Cerebellar nuclear complex (tissue), 1 donor: ENCODE measurements at places on chromosomes 6 and 20.

GRCh38 chr20:58800134-58800871 is 50.4 kb downstream of the GNAS-AS1 start:
- no peak for DNase-seq

DNA sequence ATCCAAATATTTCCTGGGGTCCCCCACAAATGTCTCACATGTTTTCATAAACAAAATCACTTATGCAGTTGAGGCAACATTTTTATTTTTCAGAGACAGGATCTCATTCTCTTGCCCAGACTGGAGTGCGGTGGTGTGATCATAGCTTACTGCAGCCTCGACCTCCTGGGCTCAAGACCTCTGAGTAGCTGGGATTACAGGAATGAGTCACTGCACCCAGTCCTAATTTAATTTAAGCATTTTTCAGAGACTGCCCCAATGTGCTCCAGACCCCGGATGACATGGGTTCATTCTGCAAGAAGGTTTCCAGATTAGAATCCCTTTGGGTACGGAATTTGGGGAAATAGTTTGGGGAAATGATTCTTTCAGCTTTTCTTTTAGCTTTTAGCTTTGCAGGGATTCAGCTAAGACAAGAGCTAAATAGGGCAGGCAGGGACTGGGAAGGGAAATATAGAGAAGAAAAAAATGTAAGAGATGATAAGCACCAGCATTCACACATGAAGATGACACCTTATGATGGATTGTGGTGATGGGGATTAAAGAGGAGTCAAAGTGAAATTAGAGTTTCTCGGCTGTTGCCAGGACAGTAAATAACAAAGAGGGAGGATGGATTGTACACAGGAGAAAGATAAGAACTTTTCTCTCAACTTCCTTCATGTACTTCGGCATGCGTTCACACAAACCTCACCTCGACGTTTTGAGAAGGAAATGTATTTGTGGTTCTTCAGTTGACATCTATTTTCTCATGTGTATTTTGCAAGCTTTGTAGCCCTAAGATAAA is 169.4 kb upstream of the TAB2 start:
- DNase-seq, result no peak

DNA sequence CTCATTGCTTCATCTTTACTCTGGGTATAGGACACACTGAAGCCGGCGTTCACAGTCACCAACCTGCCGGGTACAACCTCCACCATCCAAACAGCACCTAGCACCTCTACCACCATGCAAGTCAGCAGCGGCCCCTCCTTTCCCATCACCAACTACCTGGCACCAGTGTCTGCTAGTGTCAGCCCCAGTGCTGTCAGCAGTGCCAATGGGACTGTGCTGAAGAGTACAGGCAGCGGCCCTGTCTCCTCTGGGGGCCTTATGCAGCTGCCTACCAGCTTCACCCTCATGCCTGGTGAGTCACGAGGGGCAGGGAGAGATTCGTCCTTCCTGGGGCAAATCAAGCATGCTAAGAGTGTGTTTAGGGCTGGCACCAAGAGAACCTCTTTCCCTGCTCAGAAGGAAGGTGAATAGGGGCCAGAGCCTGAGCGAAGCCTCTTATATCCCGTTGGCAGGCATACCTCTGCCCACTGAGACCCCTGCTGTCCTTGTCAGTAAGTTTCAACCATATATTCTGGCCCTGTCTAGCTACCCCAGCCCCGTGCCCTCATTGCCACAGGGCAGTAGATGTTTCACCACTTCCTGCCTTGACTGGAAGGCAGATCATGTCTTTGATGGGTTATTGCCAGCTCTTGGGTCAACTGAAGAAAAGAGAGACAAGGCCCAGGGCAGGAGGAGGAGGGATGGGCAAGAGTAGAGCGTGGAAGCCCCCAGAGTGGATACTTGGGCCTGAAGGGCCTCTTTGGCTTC is 4.8 kb downstream of the SRF start:
- no peak for DNase-seq

DNA sequence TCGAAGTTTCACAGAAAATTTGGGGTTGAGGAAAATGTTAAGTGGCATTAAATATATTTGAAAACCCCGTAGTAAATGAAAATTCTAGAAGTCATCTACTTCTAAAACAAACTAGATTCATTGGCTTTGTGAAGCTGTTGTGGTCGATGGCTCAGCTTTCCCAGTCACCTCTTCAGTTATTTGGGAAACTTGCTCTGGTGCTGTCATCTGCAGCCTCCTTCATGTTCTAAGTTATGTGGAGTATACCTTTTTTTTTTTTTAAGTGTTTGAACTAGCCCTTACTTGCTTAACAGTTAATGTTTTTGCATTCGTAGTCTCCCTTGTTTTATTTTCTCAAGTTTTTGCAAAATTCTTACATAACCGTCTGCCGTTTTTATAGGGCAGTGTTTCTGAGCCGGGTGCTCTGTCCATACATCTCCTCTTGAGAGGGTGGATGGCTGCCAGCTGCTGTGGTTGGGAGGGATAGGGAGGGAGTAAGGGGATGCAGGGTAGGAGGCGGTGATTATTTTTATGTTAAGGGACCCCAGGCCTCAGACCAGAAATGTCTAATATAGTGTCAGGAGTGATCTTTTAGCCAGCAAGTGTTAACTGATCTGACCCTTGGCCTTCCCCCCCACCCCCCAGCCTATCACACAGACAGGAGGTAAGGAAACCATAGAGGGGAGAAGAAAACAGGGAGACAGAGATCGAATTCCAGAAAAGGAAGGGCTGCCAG is 7.1 kb downstream of the RREB1 start:
- no peak for DNase-seq

GRCh38 chr6:16503241-16503775 is 258.0 kb downstream of the ATXN1 start:
- no peak for DNase-seq

- DNase-seq, result no peak
Measured at GRCh38 chr6:47715782-47716181, 17.4 kb downstream of the ADGRF4 start.

- no peak for DNase-seq
Measured at GRCh38 chr6:79781916-79782315, 150.8 kb downstream of the SH3BGRL2 start.

GRCh38 chr20:63274381-63275228 is 2.0 kb downstream of the ARFGAP1 start:
- no peak for DNase-seq

- DNase-seq, result no peak
Measured at GRCh38 chr6:128168244-128168643, 267.4 kb upstream of the THEMIS start.

DNA sequence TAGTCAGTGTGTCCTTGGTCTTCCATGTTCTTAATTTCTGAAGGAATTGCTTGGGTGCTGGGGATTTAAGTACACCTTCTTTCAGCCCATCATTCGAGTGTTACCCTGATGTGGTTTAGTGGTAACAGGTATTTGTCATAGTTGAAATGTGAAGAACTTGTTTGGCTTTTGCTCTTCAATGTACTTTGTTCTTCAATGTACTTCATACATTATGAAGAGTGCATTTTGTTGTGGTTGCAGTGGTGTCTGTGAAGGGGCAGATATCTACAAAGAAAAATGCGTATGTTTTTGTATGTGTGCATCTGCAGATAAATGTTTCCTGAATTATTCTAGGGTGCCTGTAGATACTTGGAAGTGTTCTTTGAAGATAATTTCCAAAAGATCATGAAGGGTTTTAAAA is 111.2 kb upstream of the SUPT3H start:
- no peak for DNase-seq

- DNase-seq, result no peak
Measured at GRCh38 chr6:147310521-147310920, 106.3 kb downstream of the STXBP5 start.

DNA sequence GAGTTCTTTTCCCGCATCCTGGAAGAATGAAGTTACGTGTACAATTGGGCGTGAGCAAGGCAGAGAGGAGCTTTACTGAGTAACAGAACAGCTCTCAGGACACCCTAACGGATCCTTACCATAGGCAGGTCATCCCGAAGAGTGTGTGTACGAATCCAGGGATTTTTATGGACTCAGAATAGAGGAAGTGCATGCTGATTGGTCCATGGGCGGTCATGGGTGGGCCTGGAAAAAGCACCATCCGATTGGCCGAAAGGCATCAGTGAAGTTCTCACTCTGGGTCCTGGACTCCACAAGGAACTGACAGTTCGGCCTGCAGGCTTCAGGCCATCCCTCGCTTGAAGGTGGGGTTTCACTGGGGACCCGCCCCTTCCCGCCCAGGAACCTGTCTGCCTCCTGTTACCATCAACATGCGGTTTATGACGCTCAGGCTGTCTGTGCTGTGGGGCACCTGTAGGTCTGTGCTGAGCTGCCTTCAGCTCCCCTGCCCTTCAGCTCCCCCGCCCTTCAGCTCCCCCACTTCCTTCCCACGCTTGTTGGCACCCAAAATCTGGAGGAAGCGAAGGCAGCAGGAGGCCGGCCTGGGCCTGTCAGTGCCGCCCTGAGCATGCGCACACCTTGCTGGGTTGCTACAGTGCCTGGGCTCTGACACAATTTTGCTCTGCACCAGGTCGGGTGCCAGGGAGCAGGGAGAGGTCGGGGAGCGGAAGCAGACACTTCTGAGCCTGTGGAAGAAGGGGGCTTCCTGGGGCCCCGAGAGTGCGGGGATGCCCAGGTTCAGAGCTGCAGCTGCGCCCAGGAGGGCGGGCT is 57.9 kb upstream of the MANEA start:
- no peak for DNase-seq

DNA sequence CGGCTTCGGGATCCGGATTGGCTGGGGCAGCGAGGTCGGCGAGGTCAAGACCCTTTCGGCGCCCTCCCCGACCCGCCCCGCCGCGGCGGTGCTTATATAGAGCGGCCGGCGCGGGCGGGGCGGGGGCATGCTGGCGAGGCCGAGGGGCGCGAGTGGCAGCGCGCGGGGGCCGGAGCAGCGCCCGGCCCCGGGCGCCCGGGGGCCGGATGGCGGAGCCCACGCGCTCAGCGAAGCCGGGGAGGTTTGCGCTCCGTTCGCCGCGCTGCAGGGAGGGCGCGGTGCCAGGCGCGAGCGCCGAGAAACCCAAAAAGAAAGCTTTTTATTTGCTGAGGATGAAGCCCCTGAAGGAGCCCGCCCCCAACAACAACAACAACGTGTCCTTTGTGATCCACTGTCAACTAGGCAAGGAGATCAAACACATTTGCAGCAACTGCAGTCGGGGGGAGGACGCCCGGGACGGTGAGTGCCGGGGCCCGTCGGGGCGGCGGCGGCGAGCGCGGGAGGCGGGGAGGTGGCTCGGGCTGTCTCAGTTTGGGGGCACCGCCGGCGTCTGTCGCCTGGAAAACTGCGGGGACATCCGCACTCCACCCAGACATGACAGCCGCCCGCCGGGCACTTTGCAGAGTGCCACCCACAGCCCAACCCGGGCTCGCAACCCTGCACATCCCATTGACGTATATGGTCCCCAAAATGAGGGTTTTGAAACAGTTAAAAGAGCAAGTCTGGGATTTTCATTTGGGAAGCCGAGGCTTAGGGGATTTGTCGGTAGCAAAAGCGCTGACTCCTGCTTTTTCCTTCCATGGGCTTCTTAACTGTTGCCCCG is 297.3 kb downstream of the PHACTR1 start:
- DNase-seq, result no peak

- no peak for DNase-seq
Measured at GRCh38 chr6:152458648-152459644, 178.2 kb downstream of the SYNE1 start.

DNA sequence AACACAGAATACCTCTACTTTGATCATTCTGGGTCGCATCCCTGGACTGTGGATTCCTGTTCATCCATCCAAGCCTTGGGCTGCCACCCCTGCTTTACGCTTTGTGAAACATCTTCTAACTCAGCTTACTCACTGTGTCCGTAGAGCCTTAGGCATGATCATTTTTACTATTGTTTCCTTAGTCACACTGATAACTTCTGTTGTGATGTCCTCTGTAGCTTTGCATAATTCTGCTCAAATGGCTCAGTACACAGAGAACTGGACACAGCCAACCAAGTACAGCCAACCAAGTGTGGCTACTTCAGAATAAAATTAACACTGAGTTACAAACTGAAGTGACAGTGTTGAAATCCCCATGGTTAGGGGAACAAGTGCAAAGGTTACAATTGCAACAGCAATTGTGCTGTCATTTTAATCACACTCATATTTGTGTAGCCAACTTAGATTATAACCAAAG is 8.6 kb upstream of the FKBP1A start:
- no peak for DNase-seq

GRCh38 chr6:55980627-55981211 is 105.3 kb upstream of the BMP5 start:
- DNase-seq, result no peak

- no peak for DNase-seq
Measured at GRCh38 chr20:40600441-40601219, 88.4 kb downstream of the MAFB start.

DNA sequence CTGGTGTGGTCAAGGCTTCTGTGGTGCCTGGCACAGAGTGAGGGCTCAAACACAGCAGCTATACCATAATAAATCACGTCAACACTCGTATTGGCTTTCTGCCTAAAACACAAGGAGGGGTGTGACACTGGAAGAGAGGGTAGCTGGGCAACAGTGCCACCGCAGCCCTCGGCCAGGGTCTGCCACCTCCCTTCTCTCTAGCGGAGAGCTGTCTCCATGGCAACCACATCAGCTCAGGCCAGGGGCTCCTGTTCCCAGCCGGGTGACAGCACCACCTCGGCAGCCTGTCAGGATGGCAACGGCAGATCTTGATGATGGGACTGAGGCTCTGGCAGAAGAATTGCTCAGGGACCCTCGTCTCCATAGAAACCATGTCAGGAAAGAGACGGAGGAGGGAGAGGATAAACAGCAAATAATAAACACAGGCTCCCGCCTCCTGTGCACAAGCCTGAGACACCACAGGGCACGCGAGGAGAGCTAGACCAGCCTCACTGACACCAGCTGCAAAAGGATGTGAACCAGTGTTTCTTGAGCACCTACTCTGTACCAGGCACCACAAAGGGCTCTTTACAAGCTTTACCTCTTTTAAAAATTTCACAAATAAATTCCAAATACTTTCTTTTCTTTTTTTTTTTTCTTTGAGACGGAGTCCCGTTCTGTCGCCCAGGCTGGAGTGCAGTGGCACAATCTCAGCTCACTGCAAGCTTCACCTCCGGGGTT is 50.4 kb upstream of the TLDC2 start:
- DNase-seq, result no peak

DNA sequence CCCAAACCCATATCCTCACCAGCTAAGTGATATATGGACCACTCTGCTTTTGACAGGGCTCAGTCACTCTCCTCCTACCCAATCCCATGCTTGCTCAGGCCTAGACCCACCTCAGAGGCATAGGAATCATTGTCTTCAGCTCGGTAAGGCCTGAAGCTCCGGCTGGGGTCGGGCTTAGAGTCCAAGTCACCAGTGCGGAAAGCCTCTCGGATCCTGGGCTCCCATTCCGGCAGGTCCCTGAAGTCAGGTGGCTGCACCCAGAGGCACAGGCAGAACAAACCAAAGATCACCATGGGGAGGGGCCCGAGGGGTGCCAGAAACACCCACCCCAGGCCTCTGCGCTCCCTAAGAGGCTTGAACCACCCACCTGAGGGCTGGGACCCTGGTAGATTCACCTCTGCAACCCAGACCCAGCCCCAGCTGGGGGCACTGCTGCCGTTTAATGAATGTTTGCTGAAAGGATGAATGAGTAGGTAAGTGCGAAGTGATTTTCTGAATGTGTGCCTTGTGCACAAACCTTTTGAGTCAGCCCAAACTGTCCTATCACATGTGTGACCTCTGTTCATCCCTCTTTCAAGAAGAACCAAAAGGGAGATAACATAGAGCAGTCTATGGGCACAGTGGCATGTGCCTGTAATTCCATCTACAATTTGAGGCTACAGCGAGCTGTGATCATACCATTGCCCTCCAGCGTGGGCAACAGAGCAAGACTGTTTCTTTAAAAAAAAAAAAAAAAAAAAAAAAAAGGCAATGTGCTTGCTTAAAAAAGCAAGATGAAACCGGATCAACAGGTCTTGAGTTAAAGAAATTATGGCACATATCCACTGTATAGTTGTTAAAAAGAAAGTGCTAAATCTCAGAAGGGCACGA is 39.3 kb upstream of the DSN1 start:
- DNase-seq, result no peak

- DNase-seq, result no peak
Measured at GRCh38 chr20:13648291-13649228, 9.8 kb upstream of the TASP1 start.
